ENCODE measurements at places on chromosomes 4 and X. TPM values are rescaled to one million over a fixed set of nuclear protein-coding genes. Genes with fewer than 3 reads are reported as not detected.

ADH6 gene
- 8.8 TPM for total RNA-seq

FANCB gene
- 6.5 TPM for total RNA-seq

ASB12 gene
- total RNA-seq: 5.5 TPM

FLNA gene
- total RNA-seq: 813 TPM

IQSEC2 gene
- 11.4 TPM for total RNA-seq

IL3RA gene
- 6.2 TPM for total RNA-seq

DDX53 gene
- total RNA-seq: not detected

EREG gene
- total RNA-seq: 0.23 TPM

LIMCH1 gene
- 94.9 TPM for total RNA-seq

MAGEA12 gene
- not detected for total RNA-seq

VEGFD gene
- 0.58 TPM for total RNA-seq

ALB gene
- total RNA-seq: 12.1 TPM

CXorf65 gene
- 0.23 TPM for total RNA-seq

MECP2 gene
- total RNA-seq: 30.7 TPM

STAP1 gene
- total RNA-seq: 0.35 TPM

SPANXA1 gene
- total RNA-seq: not detected

PAGE2 gene
- not detected for total RNA-seq

SLC38A5 gene
- total RNA-seq: 4.8 TPM

CLDN22 gene
- total RNA-seq: not detected

GAGE1 gene
- total RNA-seq: not detected

NLGN3 gene
- total RNA-seq: 2.2 TPM

EVC gene
- total RNA-seq: 80.9 TPM

USP51 gene
- 7.6 TPM for total RNA-seq

TXK gene
- 4.0 TPM for total RNA-seq

AMELX gene
- total RNA-seq: not detected

SMIM31 gene
- total RNA-seq: not detected

MGST2 gene
- 34.9 TPM for total RNA-seq

F8A2 gene
- total RNA-seq: not detected

ADAM29 gene
- not detected for total RNA-seq

TSPAN6 gene
- total RNA-seq: 72.9 TPM

NHSL2 gene
- 9.3 TPM for total RNA-seq

CLIC2 gene
- total RNA-seq: 4.4 TPM

TBC1D9 gene
- 67.0 TPM for total RNA-seq

ZIC3 gene
- total RNA-seq: not detected

FDCSP gene
- total RNA-seq: 0.82 TPM

GK2 gene
- not detected for total RNA-seq

ABCD1 gene
- total RNA-seq: 10.8 TPM

TRPC3 gene
- total RNA-seq: 2.9 TPM

CENPVL1 gene
- 0.18 TPM for total RNA-seq

NDUFA1 gene
- total RNA-seq: 63.0 TPM

TLR1 gene
- total RNA-seq: 7.6 TPM

CNKSR2 gene
- 3.2 TPM for total RNA-seq

SEPTIN6 gene
- 30.0 TPM for total RNA-seq

ABHD18 gene
- 14.9 TPM for total RNA-seq

SPANXA2 gene
- not detected for total RNA-seq

CT83 gene
- not detected for total RNA-seq

PGAM4 gene
- total RNA-seq: not detected

LUZP4 gene
- not detected for total RNA-seq

HERC6 gene
- 9.1 TPM for total RNA-seq

NUDT10 gene
- 7.3 TPM for total RNA-seq

HSD17B13 gene
- total RNA-seq: 0.12 TPM
